ENCODE measurements at places on chromosomes 5 and 9.

DNA sequence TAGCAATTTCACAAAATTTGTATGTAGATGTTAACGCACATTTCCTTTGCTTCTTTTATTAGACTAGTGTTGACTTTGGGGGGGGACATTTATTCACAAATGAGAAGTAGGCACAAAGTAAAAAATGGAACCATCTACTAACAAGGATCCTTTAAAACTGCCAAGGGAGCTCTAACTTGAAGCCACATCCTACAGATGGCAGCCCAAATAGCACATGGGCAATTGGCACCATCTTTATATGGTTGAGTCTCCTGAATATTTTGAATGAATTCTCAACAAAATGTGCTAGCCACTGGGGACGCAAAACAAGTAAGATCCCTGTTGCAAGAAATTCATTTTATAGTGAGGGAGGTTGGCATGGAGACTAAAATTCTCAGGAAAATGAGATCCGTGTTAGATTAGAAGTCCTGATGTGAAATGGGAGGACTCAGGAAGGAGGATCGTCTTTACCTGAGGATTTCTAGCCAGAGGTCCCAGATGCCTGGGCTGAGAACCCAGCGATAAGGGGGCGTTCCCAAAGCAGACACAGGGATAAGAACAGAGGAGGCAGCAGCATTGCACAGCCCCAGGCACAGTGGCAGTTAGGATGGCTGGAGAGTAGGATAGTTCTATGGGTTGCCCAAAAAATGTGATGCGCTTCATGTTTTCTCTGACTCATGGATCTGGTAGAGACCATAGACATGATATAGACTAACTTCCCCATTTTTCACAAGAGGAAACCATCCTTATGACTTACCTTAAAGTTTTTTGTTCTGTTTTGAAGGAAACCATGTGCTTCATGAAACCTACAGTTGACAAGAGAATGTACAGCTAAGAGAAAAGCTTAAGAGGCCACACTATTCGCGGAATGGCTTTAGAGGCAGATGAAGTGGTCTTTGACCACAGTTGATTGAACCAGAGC lies 37.4 kb downstream of the C9orf152 start:
- DNase-seq = no peak

- DNase-seq = no peak
Observed at GRCh38 chr5:152933056-152933455, 528.0 kb upstream of the NMUR2 start.

- DNase-seq = no peak
Observed at GRCh38 chr5:168159425-168159824, 132.0 kb upstream of the WWC1 start.

DNA sequence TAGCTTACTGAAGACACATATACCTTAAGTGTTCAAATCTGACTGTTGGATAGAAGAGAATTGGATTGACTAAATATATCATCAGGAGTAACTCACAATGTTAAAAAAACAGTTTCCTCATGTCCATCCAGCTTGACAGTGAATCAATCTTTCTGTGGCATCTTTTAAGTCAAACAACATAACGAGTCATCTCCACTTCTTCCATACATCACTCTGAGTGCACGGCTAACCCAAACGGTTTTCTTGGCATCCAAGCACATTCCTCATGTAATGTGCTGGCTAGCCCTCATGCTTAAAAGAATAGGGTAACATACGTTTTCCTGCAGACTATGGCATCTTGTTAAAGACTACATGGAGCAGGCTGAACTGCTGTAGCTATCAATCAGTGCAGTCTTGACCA lies 291.5 kb upstream of the TRPC7 start:
- no peak for DNase-seq

DNA sequence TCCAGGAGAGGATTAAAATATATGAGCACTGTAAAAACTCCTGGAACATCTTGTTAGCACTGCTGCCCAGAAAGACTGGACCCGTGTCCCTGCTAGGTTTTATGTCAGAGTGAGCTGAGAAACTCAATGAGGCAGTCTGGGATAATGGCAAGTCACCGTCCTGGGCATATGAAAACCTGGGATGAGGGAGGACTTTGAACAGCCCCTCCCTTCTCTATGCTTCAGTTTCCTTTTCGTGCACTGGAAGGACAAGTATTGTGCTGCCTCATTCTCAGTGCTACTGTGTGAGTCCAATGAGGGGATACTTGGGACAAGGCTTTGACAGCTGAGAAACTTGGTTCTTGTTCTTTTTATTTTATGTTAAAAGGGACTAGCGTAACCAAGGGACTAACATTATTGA lies 143.0 kb upstream of the SHB start:
- no peak for DNase-seq

- DNase-seq = no peak
Observed at GRCh38 chr5:90353254-90353653, 56.3 kb downstream of the CETN3 start.

GRCh38 chr9:98368366-98369065 lies 113.1 kb upstream of the TBC1D2 start:
- no peak for DNase-seq

DNA sequence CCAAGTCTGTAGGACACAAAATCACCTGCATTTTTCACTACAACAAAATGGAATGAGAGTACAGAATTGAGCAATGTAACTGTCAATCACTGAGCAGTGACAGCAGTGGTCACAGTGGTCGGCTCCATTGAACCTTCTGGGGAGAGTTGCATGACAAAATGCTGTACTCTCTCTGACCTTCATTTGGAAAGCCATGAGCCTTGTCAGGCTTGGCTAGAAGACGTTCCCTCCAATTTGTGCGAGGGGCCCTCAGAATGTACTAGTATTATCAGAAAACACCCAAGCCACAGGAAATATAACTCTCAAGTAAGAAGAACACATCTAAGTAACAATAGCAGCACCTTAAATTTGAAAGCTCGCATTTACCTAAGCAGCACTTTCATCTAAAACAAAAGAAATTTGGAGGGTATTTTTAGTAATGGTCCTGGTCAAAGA lies 425.6 kb upstream of the MEF2C start:
- no peak for DNase-seq

DNA sequence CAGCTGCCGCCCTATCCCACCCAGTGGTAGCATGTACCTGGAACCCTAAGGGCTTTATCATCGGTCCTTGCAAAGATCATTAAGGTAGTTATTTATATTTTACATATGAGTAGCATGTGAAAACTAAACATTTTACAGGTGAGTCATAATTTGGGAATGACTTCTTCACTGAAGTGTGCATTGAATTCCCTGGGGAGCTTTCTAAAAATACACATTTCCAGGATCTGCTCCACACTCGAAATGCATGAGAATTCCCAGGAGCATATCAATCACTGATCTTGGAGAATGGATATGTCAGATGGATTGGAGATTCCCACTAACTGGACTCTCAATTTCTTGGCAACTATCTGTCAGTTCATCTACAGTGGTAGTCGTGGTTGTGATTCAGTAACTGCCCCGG lies 717.5 kb downstream of the IRX1 start:
- DNase-seq = no peak

DNA sequence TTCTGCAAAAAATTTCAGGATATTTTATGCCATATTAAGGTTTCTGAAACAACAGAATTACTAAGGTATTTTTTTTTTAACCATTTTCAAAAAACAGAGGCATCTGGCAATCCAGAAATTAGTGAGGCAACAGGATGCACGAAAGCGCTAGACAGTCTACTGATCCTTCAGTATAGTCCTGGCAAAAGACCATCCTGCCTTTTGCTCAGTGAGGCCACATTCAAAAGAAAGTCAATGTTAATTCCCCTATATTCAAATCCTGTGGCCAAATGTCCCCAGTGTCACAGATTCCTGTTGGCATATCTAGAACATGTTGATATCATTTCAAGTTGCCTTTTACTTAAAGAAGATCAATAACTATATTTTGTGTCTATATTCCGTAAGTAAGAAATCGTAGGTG lies 13.1 kb upstream of the NFIB start:
- no peak for DNase-seq

DNA sequence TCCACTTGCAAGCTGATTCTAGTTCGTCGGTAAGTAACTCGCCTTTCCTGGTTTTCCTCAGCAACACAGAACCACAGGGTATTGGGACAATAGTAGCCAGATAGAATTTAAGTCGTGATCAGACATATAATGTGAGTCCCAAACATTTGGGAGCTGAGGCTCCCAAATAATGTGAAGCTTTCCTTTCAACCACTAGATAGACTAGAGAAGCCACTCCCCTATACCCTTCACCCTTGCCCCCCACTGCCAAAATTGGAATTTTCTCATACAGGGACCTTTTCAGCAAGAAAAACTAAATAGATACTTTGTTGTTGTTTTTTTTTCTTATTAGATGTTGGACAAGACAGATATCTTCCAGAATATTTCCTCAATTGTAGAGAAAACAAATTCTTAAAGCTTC lies 1.9 kb downstream of the C6 start:
- DNase-seq = no peak

DNA sequence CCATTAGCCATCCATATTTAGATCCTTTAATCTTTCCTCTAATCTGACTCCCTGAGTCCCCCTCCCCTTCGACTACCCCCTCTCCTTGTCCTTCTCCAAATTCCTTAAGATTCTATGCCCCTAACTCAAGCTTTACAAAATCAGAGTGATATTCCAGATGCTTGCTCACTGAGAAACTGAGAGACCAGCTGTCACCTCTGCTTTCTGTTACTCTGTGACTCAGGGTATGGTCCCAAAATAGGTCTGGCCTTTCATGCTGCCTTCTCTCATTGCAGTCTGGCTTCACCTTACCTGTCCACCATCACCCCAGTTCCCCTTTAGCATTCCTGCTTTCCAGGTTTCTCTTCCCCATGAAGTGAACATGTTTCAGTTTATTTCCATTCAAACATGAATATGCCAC lies 383.3 kb upstream of the SLC30A5 start:
- DNase-seq = no peak

- no peak for DNase-seq
Observed at GRCh38 chr9:2693056-2693455, 24.3 kb upstream of the KCNV2 start.

GRCh38 chr5:54603372-54603771 lies 85.8 kb downstream of the SNX18 start:
- DNase-seq = no peak

GRCh38 chr5:95178046-95178651 lies 106.7 kb downstream of the MCTP1 start:
- DNase-seq = no peak

- no peak for DNase-seq
Observed at GRCh38 chr9:112925058-112925641, 34.5 kb upstream of the SLC46A2 start.

GRCh38 chr5:52817818-52818217 lies 30.1 kb downstream of the ITGA1 start:
- no peak for DNase-seq

DNA sequence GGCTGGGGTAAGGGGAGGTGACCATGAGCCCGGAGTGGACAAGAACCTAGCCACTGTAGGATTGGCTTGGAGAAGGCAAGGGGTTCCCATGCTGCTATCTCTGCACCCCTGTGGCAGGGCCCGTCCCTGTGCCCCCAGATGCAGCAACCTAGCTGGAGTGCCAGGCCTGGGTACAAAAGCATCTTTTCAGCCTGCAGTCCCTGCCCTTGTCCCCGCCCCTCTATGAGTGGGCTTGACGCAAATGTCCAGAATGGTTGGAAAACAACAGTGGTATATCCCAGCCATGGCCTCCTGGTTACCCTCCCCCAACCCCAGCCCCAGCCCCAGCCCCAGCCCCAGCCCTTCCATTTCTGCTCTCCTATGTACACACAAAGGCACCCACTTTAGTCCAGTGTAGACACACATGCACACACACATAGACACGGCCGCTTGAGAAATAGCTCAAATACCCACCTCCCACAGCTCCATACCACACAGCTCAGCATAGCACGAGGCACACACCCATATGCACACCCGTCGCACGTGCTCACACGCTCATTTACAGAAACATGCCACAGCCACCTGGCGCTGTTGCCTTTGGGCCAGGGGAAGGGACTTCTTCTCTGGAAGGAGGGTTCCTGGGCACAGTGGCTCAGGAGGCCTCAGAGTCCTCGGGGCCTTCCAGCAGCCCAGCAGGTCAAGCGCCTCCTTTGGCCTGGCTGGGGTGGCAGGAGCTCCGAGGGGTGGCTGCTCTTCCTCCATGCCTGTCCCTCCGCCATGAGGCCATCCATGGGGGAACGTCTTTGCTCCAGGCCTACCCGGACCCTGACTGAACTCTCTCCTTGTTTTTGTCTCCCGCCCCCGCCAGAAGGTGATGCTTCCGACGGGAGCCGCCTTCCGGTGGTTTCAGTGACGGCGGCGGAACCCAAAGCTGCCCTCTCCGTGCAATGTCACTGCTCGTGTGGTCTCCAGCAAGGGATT lies 34.1 kb downstream of the CXXC5 start:
- no peak for DNase-seq

DNA sequence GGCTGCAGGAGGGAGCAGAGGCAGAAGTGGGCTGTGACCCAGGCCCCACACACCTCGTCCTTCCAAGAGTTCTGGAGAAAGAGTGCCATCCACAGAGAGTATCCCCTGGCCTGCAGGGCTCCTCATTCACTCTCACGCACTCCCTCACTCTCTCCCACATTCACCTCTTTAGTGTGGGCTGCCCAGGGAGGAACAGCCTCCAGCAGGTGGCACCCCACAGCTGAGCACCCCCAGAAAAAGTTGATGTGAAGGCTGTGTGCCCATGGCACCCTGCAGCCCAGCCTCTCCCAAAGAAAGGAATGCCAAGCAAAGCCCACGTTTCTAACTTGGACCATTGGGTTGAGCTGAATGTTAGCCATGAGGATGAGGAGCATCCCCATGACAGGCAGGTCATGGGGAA lies 4.5 kb upstream of the SHC3 start:
- DNase-seq = no peak

GRCh38 chr5:65483546-65484346 lies 2.0 kb upstream of the ADAMTS6 start:
- no peak for DNase-seq

DNA sequence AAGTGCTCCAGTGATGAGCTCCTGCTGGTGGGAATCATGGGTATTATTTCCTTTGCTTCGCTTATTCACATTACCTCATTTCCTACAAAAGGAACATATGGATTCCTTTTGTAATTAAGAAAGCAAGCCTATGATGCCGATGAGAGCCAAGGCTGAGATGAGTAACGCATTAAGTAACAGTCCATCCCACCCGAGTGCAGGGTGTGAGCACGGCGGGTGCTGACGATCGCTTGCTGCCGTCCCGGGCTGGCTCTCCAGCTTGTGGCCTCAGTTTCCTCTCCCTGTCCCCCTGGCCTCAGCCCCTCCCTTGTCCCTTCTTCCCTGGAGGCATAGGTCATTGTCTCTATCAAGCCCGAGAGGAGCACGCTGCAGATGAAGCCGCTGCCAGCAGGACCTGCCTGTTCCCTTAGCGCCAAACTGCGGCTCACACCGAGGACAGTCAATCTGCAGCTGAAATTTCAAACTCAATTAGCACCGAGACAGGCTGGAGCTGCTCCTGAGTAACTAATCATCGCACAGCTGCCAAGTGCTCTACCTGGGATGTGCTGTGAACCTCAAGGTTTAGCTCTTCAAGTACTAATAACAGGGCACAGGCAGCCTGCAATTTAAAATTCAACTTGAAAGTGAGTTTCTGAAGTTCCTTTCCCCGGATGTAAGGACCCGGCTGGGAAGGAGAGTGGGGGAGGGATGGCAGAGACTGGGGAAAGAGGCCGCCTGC lies 115.2 kb upstream of the RAPGEF1 start:
- DNase-seq = no peak

All from cortex of kidney (tissue), 1 donor.